ENCODE measurements at places on chromosomes 16 and 17.

DNA sequence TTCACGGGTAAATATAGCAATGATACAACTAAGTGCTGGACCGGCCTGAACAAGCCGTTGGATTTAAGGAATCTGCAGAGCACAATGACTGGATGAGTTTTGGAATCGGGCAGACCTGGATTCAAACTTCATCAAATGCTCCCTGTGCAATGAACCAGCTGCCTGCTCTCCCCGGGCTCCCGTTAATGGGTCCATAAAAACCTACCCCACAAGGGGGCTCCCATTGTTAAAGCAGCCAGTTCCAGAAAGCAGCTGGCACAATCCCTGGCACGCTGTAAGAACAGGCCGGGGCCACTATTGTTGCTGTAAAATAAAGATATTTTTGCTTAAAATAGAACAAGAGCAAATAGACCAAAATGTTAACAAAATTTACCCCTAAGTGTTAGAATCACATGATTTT lies 131.9 kb downstream of the C16orf95 start:
- DNase-seq = no peak

DNA sequence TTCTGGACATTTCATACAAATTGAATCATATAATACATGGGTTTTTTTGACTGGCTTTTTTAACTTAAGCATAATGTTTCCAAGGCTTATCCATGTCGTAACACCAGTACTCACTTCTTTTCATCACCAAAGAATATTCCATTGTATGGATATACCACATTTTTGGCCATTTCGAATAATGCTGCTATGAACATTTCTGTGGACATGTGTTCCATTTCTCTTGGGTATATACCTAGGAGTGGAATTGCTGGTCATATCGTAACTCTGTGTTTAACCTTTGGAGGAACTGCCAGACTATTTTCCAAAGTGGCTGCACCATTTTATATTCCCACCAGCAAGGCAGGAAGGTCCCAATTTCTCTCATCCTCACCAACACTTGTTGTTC lies 46.0 kb upstream of the WSB1 start:
- DNase-seq = no peak

DNA sequence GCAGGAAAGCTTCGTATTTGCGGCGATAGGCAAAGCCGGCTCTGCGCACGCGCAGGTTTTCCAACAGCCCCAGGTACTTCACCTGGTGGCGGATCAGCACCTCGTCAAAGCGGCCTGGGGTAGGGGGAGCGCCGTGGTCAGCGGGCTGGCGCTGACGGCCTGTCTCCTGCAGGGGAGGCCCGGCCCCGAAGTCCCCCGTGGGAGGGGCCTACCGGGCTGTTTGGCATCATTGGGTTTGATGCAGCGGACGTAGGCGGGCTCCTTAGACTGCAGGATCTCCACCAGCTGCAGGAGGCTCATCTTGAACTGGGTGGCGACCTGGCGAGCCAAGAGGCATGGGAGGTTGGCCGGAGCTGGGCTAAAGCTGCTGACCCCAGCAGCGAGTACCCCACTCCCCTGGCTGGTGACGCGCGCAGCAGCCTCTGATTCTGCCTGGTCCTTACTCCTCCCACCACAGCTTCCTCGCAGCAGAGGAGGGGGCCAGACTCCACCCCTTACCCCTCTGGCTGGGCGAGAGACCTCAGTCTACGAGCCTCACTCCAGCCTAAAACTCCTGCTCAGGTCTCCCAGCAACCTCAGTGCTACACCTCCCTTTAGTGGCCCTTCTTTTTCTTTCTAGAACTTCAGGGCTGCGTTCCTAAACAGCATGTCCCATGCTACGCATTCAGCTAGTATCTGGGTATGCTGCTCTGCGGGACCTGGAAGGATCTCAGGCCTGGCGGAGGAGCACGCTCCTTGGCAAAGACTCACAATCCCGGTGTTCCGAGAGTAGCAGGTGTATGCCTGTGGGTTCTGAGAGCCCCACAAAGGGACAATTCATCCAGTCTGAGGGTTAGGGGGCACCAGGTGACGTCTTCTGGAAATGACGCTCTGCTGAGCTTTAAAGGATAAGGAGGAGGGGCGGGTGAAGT lies 16.1 kb upstream of the CRK start:
- DNase-seq = no peak

GRCh38 chr16:58628845-58629732 lies 537 bp downstream of the CNOT1 start:
- DNase-seq = no peak

DNA sequence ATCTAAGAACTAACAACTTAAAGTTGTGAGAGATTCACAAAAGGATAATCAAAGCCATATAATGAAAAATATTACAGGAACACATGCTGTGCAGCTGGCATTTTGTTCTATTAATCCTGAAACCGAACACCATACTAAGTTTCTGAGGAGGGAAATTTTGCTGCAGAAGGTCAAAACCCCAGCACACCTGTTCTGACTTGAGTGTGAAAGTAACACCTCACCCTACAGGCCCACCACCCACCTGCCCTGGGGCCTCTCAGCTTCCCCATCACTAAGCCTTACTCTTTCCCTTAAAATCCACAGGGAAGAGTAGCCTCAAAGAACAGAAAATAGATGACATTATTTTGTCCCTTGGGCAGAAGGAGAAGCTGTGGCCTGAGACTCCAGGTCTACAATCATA lies 44.8 kb downstream of the STAT5A start:
- DNase-seq = no peak

GRCh38 chr16:28925386-28926228 lies 569 bp upstream of the RABEP2 start:
- DNase-seq = no peak

GRCh38 chr17:56653877-56654276 lies 60.4 kb downstream of the NOG start:
- DNase-seq = no peak

- DNase-seq = peak; percentile 54
Observed at GRCh38 chr16:11669380-11670146, 1.3 kb downstream of the SNN start.

DNA sequence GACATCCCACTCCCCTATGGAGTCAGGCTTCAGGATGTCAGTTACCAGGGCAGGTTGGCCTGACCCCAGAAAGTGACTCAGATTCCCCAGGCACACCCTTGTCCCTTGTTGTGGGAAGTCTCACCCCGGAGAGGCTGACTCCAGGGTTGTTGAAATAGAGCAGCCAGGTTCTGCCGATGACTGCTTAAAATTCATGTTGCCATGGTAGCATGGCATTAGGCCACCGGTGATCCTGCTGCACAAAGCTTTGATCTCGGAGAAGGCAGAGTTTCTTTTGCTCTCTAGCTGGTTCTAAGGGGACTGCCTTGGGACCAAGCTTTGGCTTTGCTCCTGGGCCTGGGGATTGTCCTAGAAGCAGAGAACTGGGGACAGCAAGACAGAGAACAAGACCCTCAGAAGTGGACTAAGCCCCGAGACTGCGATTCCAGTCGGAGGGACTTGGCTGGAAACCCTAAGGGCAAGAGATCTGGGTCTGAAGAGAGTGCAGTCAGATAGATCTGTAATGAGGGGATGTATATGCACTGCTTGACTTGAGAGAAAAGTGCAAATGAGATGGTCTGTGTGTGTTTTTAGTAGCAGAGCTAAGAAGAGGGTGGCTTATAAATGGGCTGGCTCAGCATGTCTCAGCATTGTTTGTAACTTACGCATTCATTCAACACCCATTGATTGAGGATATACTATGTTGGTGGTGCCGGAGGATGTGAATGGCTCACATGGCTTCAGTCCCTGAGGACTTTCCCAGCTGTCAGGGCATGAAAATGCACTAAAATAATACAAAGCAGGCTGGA lies 106.9 kb downstream of the RGS9 start:
- no peak for DNase-seq

DNA sequence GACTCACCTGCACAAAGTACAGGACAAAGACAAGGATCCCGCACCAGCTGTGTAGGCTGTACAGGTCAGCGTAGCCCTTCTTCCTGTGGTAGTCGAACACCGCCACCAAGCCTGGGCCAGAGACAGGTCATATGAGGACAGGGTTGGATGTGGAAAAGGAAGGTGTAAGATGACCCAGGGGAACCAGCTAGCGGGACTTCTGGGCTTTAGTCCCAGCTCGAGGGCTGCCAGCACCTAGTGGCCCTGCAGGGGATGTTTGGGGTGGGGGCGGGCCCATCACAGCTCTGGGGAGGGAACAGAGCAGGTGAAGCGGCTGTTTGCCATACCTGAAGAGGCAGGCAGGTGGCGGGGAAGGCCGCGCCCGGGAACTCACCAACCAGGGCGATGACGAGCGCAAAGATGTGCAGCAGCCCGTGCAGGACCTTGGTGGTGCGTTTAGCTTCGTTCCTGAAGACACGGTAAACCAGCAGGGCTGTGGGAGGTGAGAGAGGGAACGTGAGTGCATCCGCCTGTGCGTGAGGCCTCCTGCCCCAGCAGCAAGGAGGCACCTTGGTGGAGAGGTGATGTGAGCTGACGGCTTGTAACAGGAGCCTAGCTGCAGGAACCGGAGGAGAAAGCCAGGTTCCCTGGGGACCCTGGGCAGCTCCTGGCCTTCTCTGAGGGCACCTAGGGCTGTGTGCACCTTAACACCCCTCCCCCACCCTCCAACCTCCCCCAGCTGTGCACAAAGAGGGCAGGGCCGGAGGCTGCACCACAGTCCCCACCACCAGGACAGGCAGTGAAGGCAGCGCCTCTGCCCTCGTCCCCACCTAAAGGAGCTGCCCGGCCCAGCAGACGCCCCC lies 10.2 kb downstream of the CYB561 start:
- no peak for DNase-seq

- DNase-seq = no peak
Observed at GRCh38 chr16:21526923-21527807, 72.2 kb upstream of the METTL9 start.

DNA sequence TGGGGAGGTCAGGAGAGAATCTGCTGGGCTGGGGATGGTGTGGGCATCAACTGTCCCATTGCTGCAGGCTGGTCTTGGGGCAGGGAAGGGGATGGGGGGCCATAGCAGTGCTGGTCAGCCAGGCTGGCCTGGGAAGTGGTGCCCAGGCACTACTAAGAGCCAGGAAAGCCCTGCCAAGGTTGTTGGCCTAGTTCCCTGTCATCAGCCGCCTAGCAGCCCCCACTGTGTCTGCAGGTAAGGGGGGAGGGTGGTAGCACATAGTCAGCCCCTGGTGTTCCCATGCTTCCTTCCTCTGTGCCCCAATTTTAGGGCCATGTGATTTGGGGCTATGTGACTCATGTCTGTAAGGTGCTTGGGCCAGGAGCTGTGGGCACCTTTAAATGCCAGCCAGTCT lies 17.8 kb downstream of the GJD3 start:
- no peak for DNase-seq

DNA sequence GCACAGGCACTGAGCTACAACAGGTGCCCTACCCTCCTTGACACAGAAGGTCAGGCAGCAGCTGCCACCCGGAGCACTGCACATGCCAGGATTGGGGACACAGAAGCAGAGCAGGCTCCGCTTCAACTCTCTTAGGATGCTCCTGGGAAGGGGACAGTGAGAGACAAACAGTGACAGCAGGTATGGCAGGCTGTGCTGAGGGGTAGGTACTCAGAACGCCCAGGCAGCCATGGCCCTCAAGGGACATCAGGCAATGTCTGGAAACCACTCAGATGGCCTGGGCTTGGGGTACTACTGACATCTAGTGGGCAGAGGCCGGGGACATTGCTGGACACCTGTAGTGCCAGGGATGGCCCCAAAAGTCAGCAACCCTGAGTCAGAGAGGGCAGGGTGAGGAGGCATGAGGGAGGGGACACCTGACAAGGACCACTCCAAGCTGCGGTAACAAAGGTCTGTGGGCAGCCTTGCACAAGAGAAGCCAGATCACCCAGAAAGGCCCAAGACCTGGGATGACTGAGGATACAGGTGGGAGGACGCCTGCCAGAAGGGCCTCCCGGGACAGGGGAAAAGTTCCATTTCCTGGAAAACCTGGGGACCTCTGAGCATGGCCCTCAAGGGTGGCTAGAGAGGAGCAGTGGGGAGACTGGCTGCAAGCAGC lies 21.2 kb downstream of the PEMT start:
- no peak for DNase-seq

- no peak for DNase-seq
Observed at GRCh38 chr17:69492410-69493071, 78.0 kb downstream of the MAP2K6 start.

- DNase-seq = no peak
Observed at GRCh38 chr16:79845033-79845733, 244.6 kb upstream of the MAF start.

DNA sequence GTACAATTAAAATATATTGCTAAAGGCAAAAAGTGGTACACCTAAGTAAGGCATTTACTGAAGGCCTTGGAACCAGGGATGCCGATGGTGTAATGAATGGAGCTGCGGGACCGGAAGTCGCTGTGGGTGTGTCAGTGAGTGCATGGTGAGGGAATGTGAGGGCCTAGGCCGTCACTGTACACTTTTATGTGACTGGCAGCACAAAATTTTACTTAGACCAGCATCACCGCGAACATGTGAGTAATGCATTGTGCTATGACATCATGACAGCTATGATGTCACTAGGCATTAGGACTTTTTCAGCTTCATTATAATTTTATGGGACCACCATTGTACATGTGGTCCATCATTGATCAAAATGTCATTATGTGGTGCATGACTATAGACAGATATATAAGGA lies 14.7 kb downstream of the ALOX15B start:
- no peak for DNase-seq

DNA sequence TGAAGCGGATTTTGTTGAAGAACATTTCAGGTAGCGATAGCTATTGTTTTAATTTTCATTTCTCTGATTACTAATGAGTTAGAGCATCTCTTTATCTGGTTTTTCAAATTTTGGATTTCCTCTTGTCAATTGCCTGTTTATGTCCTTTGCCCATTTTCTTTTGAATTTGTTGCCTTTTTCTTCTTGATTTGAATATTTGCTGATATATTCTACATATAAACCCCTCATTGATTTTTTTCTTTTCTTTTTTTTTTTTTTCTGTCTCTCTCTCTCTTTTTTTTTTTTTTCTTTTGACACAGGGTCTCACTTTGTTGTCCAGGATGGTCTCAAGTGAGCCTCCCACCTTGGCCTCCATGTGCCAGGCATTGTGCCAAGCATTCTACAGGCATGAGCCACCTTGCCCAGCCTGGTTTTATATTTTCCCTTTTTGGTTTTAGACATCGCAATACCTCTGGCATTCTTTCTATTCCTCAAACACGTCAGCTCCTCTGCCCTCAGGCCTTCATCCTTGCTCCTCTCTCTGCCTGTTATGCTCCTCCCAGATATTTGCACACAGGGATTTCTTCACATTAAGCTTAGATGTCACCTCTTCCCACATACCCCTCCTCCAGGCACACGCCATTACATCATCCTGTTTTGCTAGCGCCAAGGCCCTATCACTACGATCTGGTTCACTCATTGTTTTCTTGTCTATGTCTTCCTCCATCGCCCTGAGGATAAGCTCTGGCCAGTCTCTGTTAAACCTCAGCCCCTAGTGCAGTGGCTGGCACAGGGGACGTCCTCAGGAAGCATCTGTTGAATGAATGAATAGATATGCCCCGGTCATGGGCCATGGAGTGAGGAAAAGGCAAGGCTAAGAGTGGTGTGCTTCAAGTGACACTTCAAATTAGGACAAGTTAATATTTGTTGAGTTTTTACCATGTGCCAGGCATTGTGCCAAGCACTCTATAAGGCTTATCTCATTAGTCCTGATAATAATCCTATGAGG lies 8.6 kb downstream of the SARM1 start:
- no peak for DNase-seq

DNA sequence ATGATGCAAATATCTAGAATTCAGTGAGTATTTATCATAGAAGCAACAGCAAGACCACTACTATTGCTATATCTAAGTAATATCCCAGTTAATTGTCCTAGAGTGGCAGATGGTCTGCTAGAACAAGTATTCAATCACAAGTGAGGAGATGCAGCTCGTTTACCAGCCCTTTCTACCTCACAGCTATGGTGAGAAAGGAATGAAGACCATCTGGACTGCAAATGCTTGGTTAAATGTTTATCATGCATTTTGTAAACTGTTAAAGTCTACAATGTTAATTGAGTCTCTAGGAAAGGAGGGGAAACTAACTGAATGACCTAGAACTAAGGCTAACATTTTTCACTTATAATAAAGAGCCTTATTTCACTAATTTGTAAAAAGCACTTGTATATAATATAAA lies 52.5 kb downstream of the CNOT1 start:
- no peak for DNase-seq
